ENCODE measurements at places on chromosomes 5 and 9. TPM values are rescaled to one million over a fixed set of nuclear protein-coding genes. Genes with fewer than 3 reads are reported as not detected.

Gene HACD4
- total RNA-seq, result 1.0 TPM

Gene CCDC171
- total RNA-seq, result 1.6 TPM

Gene GLRA1
- not detected for total RNA-seq

Gene NELFB
- 39.9 TPM for total RNA-seq

- DNase-seq, result no peak
Measured at GRCh38 chr5:68533051-68533450, 317.5 kb downstream of the PIK3R1 start.

All from Right ventricle myocardium superior (tissue), 1 donor.